Activated naive CD8-positive, alpha-beta T cell treated with anti-CD3 and anti-CD28 coated beads, Interleukin-2, amount 10 ng/mL, durations not matched to agents 7 days and 5 days (primary cell): ENCODE measurements at places on chromosomes 6 and 20. TPM values are rescaled to one million over a fixed set of nuclear protein-coding genes. Genes with fewer than 3 reads are reported as not detected.

The FKBP1C gene
- total RNA-seq = 1.1 TPM

The DOK5 gene
- total RNA-seq = not detected

The CST4 gene
- total RNA-seq = not detected

DNA sequence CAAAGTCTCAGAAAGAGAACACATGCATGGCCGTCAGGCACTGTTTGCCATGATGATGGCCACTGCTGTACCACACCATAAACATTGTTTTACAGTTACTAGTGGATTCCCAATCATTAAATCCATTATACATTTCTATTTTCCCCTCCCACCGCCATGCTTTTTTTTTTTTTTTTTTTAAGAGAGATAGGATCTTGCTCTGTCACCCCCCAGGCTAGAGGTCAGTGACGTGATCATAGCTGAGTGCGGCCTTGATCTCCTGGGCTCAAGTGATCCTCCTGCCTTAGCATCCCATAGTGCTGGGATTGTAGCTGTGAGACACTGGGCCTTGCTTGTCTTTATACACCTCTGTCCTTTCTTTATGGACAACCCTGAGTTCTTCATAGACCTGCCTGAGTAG, 4.3 kb upstream of the BTN3A3 start:
- no peak for DNase-seq

DNA sequence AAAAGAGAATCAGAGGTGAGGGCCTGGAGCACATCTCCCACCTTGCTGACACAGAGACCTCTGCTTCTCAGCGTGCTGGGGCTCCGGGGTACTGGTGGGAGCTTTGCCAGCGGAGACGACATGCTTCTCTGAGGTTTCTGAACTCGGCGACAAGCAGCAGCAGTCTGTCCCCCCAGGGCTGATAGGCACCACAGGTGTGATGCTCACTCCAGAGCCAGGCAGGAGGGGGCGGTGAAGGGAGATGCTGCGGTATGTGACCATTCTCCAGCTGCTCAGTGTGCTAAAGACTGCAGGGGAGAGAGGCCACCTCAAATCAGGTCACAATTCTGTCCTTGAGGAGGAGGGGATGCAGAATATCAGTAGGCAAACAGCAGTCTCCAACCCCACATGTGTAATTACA, 219.9 kb downstream of the ALDH8A1 start:
- no peak for DNase-seq

DNA sequence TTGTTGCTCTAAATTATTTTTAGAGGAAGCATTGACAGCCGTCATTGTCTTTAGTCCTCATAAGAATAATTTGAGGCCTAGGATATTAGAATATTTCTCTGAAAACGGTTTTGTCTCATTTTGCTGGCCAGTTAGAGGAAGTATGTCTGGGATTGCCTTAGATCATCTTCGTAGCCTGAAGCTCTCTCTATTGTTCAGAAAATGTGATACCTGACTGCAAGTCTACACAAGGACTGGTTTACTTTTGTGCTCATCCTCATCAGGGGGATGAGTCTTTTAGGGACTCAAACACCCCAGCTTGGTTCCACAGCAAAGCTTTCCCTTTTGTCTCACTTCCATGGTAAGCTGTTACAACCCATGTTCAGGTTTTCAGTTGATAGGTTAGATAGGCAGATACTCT, 141.8 kb downstream of the FARS2 start:
- DNase-seq = no peak

- no peak for DNase-seq
Measured at GRCh38 chr6:4922488-4923037, 81.3 kb downstream of the RPP40 start.

DNA sequence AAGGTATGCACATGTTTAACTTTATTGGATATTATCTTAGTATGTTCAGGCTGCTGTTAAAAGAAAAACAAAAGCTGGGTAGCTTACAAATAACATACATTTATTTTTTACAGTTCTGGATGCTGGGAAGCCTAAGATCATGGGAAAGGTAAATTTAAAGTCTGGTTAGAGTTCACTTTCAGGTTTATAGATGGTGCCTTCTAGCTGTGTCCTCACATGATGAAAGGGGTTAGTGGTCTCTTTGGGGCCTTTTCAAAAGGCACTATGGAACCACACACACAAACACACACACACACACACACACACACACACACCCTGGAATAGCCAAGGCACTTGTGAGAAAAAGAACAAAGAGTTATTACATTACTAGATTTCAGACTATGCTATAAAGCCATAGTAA, 805.8 kb upstream of the GJE1 start:
- DNase-seq = no peak

DNA sequence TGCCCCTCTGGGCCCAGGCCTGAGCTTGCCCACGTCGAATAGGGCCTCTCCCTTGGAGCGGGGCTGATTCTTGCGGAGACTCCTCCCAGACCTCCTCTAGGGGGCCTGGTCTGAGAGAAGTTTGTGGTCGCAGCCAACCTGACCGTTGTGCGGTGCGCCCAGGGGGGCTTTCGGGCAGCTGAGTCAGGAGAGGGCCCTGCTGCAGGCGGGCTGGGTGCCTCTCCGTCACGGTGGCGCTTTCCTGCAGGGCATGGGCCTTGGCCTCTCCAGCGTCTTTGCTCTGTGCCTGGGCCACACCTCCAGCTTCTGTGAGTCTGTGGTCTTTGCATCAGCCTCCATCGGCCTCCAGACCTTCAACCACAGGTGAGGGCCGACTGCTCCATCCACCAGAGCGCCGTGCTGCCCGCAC, 12.9 kb downstream of the SLC17A9 start:
- no peak for DNase-seq

GRCh38 chr20:32829311-32830005, 9.7 kb downstream of the MAPRE1 start:
- DNase-seq = no peak

DNA sequence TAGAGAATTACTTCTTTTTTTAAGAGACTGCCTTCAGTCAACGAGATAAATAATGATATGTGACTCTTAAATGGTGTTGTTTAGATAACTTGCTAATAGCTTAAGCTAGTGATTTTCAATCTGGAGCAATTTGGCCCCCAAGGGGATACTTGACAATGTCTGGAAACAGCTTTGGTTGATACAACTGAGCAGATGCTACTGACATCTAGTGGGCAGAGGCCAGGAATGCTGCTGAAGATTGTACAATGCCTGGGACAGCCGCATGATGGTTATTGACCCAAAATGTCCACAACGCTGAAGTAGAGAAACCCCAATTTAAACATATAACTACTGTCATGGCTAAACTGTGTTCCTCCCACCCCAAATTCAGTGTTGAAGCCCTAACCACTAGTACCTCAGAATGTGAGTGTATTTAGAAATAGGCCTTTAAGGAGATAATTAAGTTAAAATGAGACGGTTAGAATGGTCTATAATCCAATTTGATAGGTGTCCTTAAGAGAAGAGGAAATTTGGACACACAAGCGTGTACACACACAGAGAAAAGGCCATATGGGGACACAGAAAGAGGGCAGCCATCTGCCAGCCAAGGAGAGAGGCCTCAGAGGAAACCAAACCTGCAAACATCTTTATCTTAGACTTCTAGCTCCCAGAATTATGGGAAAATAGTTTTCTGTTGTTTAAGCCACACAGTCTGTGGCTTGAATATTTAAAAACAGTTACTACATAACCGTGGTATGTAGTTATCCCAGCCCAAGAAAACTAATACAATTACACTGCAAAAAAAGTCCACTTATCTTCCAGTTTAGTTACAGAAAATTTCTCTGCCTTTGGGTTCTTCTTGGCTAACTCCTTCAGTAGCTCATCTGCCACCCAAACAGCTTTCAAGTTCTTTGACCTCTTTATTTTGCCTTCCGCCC, 22.2 kb downstream of the RWDD2A start:
- peak; percentile 35 for DNase-seq
